Midbrain (tissue), 1 donor: ENCODE measurements at places on chromosomes 5 and 9.
A peak's percentile ranks its signal among the peaks of the same experiment; 100 is the strongest.

GRCh38 chr9:132585954-132586829 is 3.8 kb downstream of the BARHL1 start:
- DNase-seq: no peak

DNA sequence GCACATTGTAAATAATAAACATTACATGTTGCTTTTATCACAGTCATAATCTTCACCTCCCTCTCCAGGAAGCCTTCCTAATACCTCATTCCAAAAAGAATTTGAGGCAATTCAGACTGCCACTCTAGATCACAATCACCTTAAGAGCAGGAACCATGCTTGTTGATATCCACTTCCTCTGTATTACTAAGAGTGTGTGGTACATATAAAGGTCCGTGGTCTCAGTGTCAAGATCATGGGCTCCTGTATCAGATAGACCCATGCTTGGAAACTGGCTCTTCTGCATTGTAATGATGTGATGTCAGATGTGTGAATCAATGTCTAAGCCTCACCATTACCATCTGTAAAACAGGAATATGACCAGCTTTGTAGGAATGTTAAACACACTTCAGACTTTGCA is 114.1 kb downstream of the SPOCK1 start:
- no peak for DNase-seq

GRCh38 chr5:1064383-1065142 is 47.3 kb downstream of the SLC12A7 start:
- no peak for DNase-seq

DNA sequence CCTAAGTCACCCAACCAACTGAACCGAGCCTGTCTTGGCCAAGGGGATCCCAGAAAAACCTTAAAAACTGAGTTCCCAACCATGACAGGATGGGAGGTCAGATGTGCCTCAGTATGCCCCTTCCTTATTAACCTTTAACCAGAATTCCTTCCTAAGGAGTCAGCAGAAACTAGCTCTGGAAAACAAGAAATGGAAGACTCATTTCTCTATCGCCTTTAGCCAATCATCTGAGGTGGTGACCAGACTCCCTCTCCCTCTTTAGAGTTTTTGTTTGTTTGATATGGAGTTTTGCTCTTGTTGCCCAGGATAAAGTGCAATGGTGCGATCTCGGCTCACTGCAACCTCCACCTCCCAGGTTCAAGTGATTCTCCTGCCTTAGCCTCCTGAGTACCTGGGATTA is 37.5 kb downstream of the SLC28A3 start:
- no peak for DNase-seq

- no peak for DNase-seq
These were observed 406.2 kb upstream of the ZNF608 start for GRCh38 chr5:125152461-125153189.

DNA sequence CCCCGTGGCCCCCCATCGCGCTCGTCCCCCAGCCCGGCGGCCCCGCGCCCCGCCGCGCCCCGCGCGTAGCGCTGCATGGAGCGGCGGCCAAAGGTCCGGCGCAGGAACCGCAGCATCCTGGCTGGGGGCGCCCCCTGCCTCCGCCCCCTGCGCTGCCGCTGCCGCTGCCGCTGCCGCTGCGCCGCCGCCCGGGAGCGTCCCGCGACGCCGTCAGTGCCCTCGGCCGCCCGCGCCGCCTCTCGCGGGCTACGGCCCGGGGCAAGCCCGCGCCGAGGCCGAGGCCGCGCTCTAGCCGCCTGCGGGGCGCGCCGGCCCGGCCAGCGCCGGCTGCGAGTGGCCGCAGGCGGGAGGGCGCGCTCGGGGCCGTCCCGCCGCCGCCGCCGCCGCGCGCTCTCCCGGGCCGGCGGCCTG is 523 bp downstream of the EPB41L4B start:
- DNase-seq: no peak

DNA sequence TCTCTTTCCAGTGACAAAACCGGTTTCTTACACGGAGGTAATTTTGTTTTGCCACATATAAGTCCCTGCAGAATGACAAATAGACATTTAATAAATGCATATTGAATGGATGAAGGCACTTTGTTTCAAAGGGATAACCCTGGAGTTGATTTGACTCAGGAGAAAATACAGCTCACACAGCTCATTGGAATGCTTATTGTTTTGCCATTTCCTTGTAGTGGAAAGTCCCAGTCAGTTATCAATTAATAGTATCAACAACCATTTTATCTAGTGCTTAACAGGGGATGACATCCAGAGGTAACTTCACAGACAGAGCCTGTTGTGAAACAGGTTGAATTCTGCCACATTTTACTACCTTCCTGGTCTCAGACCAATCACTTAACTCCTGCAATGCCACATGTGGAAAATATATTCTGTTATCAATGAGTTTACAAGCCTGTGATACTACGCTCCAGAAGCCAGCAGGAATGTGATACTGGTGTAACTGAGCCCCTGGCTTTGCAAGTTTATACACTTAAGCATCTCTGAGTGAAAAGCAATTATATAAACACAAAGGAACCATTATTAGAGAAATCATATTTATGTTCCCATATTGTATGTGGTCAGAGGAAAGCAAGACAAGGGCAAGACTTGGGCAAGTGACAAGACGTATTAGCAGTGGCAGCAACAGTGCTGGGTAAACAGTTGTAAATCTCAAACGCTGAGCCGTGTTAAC is 123.1 kb upstream of the ANKRD55 start:
- no peak for DNase-seq

GRCh38 chr5:68973696-68974095 is 120.1 kb upstream of the SLC30A5 start:
- DNase-seq: no peak

DNA sequence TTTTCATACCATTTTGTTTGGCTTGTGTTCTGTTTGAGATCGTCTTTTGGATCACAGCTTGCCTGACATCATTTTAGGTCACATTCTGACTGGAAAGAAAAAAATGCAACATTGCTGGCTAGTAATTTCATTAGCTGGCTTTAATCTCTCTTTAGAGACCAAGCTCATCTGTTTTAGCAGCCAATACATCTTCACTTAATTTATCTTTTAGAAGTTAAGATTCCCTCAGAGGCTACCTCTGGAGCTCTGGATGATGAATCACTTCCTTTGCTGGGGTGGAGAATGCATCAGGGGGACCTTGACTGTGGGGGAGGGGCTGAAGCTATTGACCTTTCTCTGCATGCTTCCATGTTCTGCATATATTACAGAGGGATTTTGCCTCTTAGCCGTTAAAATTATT is 181.5 kb upstream of the OTULINL start:
- no peak for DNase-seq

DNA sequence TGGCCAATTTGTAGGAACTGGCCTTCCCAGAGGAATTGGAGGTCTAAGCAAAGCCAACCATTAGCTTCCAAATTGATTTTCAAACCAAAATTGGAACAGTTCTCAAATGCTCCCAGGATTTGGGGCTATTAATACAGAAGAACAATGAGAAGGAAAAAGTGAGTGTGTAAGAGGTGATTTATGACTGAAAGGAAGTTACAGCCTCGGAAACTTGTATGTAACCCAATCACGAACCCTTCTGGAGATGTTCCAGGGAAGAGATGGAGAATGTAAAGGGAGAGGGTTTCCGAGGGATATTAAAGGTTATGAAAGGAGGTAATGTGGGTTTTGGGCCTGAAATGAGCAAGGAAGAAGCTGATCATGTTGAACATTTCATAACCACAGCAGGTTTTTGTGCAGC is 93.2 kb upstream of the CXCL14 start:
- DNase-seq: no peak

DNA sequence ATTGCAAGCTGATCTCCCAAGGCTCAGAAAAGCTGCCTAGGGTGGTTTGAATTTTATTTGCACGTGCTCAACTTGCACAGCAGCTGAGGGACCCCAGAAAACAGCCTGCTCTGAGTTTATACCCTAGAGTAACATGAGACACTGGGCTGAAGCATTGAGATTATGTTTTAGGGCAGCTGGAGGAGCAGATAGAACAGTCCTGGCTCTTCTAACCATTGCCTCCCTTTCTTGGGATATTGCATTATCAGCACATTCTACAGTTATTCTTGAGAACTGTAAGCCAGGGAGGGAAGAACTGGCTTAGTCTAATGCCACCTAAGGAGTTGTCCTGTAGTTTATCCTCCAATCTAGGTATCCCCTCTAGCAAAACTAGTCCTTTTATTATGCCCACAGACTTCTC is 10.3 kb downstream of the SMC2 start:
- no peak for DNase-seq

DNA sequence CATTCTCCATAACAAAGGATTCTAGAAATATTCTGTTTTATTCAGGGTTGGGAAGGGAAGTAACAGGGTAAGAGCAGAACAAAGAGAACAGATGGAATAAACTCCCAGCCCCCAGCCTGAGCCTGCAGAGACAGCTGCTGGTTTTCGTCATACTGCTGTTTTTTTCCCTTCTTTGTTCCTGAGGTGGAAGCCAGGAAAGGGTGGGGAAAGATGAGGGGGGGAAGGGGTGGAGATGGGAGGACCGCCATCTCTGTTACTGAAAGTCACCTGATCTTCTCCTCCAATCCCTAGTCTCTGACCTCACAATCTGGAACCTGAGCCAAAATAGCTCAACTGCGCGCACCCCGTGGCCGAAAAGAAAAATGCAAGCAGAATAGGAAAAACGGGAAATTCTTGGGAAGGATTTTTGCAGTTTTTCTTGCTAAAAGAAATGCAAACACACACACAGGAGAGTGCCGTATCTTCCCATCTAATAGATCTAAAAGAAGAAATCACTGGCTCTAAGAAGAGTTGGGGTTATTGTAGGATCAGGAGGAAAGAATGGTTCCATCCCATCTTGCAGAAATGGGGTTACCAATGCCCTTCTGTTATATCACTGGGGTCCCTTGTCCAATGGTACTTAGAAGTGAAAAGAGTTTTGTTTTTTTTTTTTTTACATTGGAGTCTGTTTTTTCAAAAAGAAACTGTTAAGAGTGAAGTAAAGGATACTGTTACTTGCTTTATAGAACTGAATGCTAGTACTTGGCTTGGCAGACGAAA is 57.9 kb downstream of the DIAPH1 start:
- peak; percentile 94 for DNase-seq

- DNase-seq: no peak
These were observed 1.1 kb upstream of the ICE1 start for GRCh38 chr5:5421149-5421960.

DNA sequence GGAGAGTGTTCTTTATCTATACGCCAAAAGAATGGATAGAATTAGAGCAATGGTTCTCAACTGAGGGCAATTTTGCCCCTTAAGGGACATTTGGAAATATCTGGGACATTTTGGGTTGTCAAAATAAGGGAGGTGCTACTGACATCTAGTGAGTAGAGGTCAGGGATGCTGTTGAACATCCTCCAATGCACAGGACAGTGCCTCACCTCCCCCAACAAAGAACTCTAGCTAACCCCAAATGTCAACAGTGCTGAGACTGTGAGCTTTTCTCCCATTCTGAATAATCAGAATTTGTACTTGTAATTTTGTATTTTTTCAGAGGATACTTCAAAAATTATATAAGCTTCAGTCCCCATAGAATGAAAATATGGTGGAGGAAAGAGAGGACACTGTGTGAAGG is 8.6 kb upstream of the SMC5 start:
- DNase-seq: no peak
